ENCODE measurements at places on chromosomes 11 and 22.

- DNase-seq = peak; percentile 71
Observed at GRCh38 chr11:14380947-14381561, 22.1 kb upstream of the RRAS2 start.

DNA sequence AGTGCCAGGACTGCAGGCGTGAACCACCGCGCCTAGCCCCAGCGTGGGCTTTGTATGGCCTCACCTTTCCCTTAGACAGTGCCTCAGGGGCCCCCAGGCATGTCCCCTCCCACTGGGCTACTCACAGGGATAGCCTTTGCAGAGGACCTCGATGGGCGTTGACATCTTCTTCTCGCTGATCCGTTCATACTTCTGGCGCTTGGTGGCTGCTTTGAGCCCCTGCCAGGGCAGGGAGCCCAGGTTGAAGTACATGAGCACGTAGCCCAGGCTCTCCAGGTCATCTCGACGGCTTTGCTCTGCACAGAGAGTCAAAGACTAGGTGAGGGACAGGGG, 17.5 kb downstream of the CSNK1E start:
- no peak for DNase-seq

- no peak for DNase-seq
Observed at GRCh38 chr11:8749202-8749601, 66.6 kb downstream of the RPL27A start.

DNA sequence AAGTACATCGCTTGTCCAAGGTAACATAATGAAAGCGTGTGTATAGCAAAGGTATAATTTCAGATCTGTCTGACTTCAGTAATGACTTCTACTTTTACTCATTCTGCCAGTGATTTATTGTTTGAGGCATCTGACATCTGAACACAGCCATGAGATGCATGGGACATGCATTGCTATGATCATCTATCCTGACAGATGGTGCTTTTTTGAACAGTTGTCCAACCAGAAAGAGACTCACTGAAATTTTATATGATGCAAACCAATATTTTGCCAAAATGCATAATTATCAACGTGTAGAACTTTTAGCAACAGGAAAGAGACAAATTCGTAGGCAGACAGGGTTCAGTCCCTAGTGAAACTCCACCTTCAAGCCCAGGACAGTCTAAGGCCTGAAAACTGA, 19.6 kb downstream of the OR5M3 start:
- no peak for DNase-seq

DNA sequence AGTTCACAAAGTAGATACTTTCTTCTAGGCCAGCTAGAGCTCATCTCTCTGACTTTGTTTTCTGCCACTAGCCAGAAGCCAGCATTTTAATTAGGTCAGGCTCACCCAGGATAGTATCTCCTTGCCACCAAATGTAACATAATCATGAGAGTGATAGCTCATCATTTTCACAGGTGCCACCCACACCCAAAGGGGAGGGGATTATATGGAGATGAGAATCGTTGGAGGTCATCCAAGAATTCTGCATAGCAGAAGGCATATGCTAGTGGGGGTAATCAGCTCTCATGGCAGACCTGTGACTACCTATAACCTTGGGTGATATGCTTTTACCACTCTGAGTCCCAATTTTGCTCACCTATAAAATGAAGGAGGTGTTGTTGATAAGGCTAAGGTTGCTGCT, 523.0 kb downstream of the METTL15 start:
- no peak for DNase-seq

DNA sequence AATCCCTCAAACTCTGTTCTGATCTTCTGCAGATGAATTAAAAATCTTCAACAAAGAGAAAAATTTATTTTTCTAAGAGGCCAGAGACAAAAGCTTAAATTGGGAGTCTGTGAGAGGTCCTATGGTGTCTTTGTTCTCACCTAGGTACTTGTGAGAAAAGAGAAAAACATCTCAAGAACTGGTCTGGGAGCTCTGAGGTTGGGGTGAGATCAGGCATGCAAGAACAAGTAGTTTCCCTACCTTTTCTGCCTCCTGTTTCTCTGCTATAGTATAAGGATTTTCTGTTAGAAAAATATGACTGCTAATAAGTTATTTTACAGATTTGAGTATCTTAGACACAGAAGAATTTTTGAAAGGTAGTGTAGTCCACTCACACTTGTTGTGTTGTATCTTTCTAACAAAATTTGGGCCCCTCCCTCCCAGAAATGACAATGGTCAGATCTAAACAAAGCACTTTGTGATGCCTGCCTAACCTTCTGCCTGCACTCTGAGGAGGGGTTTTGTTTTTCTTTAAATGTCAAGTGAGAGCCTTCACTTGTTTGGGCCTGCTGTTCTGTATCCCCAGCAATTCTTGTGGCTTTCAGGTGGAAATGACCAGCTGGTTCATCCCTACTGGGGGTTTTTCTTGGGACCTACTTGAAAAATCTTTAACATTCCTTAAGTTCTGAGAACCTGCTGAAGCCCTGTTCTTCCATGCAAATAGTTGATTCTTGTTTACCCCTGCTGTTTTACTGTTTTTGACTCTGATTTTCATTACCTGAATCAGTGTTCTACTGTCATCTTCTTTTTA, 13.6 kb upstream of the OR51S1 start:
- DNase-seq = no peak

GRCh38 chr22:27115816-27116256, 458.4 kb downstream of the MIAT start:
- peak; percentile 38 for DNase-seq

DNA sequence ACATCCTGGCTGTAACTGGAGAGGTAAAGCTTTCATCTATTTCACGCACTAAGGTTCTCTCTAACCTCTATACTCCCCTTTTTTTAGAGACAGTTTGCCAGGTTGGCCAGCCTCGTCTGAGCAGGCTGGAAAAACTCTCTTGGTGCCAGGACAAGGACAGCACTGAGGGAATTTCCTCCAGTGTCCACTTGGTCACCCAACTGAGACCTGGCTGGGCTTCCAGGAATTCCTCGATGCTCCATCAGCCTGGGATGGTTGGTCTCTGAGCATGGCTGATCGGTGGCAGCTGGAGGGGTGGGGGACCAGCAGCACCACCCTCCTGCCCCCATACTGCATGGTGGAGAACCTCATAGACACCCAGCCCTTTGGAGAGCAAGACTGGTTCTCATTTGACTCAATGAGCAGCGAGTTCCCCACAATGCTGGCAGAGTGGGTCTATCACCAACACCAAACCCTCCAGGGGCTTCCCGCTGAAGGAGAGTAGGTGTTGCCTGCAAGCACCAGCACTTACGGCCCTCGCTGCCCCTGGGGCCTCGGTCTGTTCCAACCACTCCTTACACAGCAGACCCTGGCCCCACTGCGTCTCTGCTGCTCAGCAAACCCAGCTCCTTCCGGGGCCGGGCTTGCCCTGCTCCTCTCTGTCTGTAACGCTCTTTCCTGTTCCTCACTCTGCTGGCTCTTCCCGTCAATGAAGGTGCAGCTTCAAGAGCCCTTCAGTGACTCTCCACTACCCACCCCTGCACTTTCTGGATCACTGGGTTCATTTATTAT, 122.2 kb downstream of the ST3GAL4 start:
- no peak for DNase-seq

GRCh38 chr22:45602824-45603595, 68.6 kb upstream of the ATXN10 start:
- DNase-seq = peak; percentile 53
